ENCODE measurements at places on chromosomes 2 and 18.

DNA sequence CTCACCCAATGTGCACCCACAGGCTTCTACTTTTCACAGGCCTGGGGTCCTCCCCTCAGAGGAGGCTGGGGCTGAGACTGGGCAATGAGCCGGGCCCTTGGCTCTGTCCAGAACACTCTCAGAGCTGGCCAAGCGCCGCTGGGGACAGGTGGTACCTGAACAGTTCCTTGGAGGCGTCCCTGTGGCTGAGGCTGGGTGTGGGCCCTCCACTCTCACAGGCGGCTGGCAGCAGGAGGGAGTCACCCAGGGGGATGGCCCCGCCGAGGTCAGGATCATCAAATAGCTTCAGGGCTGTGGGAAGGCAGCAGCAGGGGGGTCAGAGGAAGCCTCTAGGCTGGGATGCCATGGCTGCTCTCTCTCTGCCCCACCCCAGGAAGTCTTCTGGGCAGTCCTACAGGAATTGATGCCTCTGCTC lies 27.1 kb downstream of the HS1BP3 start:
- no peak for DNase-seq

GRCh38 chr2:146240391-146240790 lies 1604.4 kb upstream of the ACVR2A start:
- no peak for DNase-seq

- no peak for DNase-seq
Measured at GRCh38 chr2:221461901-221462300, 110.2 kb downstream of the EPHA4 start.

- DNase-seq = no peak
Measured at GRCh38 chr18:77343846-77344510, 94.3 kb downstream of the GALR1 start.
